SJSA1 (cell line): ENCODE measurements at places on chromosomes 4 and X.

DNA sequence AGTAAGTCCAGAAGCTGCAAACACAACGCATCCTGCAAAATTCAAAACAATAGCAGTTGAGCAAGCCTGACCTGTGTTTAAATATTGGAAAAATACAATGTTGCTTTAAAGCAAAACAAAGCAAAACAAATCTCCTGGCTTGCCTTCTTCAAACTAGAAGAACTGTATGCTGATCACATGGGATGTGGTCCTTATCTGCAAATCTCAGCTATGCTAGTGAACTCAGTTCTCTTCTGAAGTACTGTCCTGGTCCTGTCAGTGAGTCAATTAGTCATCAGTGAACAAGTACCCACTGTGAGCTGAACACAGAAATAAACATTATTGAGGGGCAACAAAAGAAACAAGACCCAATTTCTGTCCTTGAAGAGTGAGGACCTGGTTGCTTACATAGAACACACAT, 522.5 kb downstream of the SMARCA1 start:
- no peak for DNase-seq

DNA sequence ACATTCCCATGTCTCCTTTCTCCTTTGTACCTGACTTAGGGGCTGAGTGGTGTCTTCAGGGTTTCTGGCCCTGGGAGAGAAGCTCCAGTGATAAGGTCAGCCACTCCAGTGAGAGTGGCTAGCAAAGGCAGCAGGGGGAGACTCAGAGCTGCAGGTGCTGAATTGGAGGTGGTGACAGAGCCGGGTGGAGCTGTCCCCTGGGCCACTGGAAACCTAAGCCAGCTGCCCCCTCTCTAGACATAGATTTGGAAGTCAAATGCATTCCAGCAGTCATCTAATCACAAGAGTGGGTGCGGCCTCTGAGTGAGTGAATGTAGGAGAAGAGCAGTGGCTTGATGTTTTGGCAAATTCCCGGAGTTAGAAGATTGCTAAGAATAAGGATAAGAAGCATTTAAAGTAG, 28.5 kb downstream of the TRIM2 start:
- no peak for DNase-seq

- DNase-seq = no peak
Measured at GRCh38 chrX:41116948-41117347, 31.7 kb downstream of the USP9X start.

- no peak for DNase-seq
Measured at GRCh38 chr4:76666944-76667532, 230.9 kb downstream of the SOWAHB start.

DNA sequence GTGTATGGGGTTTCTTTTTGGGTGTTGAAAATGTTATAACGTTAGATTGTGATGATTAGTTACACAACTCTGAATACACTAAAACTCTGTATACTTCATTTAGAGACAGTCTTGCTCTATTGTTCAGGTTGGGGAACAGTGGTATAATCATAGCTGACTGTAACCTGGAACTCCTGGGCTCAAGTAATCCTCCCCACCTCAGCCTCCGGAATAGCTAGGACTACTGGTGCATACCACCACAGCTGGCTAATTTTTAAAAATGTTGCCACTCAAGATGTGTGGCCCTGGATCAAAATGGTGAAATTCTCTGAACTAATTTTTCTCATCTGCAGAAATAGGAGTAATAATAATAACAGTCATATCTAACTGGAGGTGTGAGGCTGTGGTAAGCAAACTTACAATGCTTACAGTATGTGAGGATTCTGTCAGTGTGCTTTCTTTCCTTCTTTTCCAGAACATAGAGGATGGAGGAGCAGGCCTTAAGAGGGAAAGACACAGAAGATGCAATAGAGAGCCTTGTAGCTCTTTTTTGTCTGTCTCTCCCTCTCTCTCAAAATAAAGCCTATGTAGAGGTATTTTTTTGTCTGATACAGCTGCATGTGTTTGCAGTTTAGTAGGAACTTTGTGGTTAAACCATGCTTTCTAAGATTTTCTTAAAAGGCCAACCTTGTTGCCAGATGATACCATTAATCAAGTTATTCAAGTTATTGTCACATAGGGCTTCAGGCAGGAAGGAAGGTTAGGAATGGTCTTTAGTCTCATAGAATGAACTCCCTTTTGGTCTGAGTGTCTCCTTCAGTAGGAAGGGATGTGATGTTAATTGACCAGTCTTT, 7.5 kb downstream of the ADD1 start:
- DNase-seq = no peak

DNA sequence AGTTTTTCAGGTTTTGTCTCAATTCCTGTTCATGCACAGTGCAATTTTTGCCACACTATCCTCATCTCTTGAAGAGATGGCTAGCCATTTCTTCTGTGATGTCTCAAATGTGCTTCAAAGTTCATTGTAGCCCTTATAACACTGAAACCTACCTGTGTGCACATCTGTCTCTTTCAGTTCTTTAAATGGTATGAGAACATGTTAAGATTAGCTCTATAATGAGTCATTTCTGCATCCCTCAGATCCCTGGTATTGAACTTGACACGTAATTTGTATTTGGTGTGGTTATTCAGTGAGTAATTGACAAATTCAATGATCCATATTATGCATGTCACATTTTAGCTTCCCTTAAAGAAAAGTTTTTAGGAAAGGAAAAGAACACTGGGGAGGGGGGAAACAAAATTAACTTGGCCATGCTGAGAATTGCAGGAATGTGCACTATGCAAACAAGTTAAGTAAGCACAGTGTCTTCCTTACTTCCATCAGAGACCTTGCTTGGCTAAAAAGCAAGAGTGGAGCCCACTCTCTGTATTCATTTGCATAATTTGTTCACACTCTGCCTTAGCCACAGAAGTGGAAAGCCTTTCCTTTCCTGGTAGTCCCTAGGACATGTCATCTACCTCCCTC, 659.8 kb upstream of the MAGEB2 start:
- DNase-seq = no peak

DNA sequence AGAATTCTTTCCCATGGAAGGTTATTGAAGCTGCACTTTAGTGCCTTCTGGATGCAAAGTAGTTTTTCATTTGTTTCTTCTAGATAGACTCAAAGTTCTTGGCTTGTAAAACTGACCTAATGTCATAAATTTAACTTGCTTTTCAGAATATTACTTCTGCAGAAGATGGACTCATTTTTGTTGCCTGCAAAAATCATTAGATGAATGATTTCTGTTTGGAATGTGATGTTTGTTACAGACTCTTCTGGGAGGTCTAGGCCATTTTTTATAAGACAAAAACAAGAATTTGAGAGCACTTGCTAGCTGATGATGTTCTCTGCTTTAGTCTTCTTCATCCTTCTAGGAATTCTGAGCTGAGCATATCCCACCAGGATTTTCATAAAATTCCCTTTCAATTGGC, 308.6 kb upstream of the GIMD1 start:
- no peak for DNase-seq

DNA sequence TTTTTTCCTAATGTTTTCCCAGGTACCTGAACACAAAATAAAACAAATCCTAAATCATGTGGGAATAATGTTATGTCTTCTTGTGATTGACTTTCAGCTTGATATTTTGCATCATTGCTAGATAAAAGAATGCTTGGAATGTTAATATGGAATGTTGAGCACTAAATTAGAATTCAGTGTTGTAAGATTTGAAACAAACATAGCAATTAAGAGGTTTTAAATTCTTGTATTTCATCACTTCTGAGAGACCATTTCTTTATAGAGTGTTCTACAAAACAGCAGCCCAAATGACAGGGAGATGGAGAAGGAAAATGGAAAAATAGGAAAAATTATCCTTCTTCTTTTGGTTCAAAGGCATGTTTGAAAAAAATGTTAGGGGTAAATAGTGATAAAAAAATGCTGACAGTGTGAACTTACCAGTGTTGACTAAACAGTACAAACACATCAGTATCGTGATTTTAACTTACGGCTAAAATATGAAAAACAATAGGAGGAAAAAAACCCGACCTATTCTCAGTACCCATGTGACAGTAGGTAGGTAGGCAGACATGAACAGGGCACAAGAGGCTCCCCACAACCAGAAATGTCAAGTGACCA, 102.6 kb upstream of the PDE5A start:
- DNase-seq = peak; percentile 65

- no peak for DNase-seq
Measured at GRCh38 chr4:15410750-15411149, 17.1 kb upstream of the C1QTNF7 start.

GRCh38 chr4:56405016-56405415, 17.7 kb upstream of the AASDH start:
- no peak for DNase-seq

DNA sequence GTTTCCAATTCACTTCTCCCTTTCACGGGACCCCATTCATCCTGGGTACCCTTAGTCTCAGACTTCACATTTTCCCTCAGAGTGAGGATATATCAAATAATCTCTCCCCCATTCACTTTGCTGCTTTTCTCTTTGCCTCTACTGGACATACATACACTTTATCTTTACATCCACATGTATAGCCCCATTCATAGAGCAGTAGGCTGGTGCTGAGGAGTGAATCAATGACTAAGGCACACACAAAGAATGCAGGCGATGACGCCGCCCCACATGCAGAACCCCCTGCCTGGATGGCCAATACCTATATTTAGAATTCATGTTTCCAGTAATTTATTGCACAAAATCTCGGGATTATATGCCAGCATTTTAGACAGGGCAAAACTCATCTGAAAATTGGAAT, 554.3 kb upstream of the TENM3 start:
- no peak for DNase-seq

DNA sequence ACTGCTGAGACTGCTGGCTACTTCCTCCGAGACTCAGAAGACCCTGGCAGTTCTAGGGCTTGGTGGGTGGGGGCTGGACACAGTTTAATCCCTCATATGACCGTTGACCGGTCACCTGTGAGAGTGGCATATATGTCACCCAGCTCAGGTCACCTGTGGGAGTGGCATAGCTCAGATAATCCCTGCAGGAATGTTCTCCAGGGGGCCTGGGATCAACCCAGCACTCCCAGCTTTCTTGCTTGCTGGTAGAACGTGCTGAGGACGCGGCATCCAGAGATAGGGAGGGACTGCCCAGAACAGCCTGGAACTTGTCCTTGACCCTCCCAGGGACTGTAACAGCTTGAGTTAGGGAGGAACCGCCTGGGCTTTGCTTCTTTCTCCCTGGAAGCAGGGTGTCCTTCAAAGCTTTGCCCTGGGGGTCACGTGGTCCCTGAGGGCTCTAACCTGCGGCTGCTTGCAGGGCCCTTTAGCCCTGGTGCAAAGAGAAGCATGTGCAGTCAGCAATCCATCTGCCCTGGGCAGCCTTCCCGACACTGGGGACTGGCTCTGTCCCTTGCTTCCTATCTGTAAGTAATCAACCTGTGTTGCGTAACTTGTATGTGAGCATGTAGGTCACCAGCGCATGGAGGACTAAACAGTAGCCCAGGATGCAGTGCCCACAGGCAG, 55.3 kb downstream of the ZFYVE28 start:
- DNase-seq = no peak
